ENCODE measurements at places on chromosomes 2 and 18.

GRCh38 chr2:151771599-151772358 is 37.5 kb upstream of the NEB start:
- DNase-seq: no peak

GRCh38 chr2:236601316-236602202 is 31.9 kb downstream of the ACKR3 start:
- no peak for DNase-seq

DNA sequence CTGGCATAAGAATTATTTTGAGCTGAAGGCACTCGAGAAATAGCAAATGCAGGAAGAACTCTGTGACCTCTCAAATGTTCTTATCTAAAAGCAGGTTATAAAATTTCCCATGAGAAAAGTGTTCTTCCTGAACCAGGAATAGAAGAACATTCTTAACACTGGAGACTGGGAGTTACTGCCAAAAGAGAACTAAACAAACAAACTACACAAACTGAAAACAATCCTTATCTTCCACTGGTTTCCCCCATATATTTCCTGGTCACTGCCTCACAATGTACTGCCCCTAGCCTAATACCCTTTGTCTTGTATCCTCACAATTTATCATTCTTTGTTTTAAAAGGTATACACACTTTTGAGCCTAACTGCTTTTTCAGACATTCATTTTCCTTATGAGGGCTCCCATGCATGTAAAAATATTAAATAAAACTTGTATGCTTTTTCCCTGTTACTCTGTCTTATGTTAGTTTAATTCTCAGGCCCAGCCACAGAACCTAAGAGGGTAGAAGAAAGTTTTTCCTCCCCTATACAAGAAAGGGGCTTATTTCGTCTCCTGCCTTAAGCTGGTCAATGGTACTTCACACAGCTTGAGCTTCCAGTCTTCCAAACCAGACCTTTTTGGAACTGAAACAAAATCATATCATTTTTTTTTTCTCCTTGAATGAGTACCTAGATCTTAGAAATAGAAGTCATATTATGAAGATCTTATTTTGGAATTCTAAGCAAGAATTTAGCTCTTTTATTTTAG is 110.6 kb downstream of the MSTN start:
- no peak for DNase-seq

- no peak for DNase-seq
These were observed 614.0 kb upstream of the CRIM1 start for GRCh38 chr2:35741556-35741955.

DNA sequence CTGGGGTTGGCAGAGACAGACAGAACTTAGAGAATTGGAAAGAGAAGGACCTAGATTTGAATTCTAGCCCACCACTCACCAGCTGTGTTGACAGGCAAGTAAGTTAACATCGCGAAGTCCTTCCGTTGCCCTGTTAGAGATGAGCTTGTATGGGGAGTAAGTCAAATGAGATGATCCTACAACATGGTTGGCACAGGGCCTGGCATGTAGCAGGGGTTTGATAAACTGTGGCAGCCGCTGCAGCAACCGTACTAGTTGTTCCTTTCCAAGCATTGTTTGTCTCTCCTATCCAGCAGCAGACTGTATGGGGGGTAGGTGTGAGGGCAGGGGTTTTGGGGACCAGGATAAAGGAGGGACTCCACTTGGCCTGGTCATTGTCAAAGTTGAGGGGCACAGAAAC is 16.0 kb downstream of the TET3 start:
- DNase-seq: no peak

DNA sequence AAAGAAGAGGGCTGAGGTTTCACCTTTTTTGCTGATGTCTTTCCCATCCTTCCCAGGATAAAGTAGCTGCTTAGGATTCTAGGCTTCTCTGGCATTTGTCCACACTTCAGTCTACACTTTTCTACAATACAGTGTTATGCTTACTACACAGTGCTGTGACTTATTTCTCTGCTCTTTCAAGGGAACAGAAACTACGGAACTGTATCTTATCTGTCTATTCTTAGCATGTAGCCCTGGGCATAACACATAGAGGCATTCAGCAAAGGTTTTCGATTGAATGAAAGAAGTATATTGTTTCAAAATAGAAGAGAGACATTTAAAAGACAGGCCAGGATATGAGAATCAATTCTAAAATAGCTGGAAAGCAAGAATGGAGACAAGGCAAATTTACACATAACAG is 110.9 kb downstream of the ARHGEF33 start:
- DNase-seq: no peak

DNA sequence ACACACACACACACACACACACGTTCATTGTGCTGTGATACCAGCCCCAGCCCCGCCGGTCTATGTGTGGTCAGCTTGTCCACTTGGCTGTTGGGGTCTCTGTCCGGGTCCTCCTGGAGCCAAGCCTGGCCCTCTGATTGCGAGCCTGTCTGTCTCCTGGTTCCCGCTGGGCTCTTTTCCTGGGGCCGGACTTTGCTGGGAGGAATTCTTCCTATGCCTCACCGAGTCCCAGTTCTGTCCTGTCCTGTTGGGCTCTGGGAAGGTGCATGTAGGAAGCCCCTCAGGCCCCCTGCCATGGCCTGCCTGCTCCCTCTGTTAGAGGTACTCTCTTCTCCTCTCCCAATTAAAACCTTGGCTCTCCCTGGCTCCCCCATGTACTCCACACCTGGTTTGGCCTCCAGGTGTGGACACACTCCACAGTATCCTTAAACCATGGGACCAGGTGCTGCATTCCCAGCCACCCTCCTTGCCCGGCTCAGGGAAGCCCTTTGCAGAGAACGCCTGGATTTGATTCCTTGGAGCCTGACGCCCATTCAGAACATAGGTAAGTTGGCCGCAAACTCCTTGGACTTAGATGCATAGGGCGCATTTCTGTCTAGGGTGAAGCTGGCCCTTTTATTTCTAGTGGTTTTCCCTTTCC is 42.3 kb downstream of the CABLES1 start:
- no peak for DNase-seq

DNA sequence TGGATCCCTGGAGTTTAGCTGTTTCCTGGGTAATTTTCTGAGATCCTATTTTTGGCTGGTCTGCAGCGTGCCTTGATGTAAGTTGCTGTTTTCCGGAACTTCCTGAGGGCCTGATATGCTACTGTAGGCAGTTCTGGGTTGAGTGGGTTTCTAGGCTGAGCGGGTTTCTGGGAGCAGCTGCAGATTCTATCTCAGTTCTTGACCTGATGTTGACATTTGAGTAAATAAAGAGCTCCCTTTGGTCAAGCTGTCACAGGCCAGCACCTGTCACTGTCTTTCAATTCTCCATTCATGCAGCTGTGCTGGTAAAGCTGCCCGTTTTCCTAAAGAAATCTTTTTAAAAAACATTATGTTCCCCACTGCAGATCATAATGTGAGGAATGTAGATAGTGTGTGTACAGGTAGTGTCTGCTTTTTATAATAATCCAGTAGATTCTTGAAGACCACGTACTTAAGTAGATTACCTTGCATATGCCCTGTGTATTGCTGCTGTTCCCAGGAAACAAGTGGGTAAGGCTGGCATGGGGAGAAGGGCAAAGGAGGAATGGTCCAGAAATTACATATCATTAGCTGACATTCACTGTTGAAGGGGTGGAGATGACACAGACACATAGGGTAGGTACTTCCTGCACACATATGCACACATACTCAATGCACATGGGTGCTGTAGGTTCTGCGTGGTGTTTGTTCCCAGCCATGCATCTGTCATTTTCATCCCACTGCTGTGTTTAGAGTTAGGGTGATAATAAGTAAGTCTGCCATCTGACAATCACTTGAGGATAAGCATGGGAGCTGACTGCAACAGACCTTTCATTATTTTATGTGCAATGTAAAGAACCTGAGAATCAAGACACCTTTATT is 25.9 kb downstream of the CD28 start:
- DNase-seq: no peak

DNA sequence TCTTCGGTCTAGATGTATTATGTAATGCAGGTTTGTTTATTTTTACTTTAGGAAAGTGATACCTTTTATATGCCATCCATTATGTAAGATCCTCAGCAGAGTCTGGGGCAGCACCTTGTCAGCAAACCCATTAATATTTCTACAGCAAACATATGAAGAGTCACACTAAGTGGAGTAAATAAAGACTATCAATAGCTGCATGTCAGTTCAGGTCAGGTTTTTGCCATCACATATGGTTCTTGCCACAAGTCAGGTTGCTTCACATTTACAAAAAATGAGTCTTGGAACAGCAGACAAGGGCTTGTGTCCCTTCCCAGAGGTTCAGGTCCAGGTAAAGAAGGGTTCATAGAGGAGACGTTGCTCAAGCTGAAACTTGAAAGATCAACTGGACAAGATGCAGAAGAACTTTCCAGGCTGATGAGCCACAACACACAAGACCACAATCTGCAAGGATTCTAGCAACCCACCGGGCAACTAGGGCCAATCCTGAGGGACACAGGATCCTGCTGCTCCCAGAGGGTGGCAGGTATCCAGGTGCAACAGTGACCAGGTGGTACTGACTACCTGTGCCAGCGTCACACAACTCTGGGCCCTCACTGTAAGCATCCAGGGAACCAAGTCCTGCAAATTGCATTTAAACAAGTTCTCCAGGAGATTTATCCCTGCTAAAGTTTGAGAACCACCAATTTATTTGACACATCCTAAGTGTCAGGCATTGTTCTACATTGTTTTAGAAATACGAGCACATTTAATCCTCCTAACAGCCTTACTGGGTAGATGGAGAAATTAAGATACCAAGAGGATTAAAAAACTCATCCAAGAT is 215.8 kb downstream of the ALPK2 start:
- no peak for DNase-seq

- no peak for DNase-seq
These were observed 261.9 kb upstream of the SIX3 start for GRCh38 chr2:44679584-44679983.

DNA sequence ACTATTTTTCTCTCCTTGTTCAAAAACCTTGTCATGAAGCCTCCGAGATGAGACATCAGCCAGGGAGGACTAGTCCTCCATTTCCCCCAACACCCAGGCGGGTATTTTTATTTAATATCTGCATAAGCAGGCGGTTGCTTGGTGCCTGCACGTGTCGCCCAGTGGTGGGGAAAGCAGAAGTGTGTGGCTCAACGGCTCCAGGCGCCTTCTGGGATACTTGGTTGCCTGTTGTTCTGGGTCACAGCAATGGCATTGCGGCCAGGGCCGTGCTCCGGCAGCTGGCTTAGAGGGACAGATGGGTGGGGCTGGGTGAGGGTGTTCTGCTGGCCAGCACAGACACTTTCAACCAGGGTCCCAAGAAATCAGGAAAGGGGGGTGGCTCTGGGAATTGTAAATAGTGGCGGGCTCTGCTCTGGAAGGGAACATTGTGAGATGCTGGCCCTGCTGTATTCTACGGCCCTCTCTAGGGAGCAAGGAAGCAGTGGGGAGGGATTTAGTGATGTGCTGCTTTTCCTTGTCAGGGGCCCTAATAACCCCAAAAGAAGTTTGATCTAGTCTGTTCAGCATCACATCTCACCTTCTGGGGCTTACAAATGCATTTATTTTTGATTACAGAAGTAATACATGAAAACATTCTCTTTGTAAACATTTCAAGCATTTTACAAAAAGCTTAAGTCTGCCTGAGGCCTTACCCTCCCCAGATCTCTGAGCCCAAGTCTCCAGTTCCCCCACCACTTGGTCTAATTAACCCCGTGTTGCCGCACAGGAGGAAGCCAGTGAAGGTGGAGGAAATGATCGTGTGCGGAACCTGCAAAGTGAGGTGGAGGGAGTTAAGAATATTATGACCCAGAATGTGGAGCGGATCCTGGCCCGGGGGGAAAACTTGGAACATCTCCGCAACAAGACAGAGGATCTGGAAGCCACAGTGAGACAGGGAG is 1.1 kb downstream of the VAMP8 start:
- DNase-seq: no peak

- DNase-seq: no peak
These were observed 6.1 kb downstream of the ARPC2 start for GRCh38 chr2:218223046-218223445.

- no peak for DNase-seq
These were observed 59.0 kb downstream of the GLI2 start for GRCh38 chr2:120794716-120795115.

GRCh38 chr2:157173740-157174184 is 83.7 kb upstream of the GALNT5 start:
- no peak for DNase-seq

GRCh38 chr2:88561646-88562388 is 65.4 kb downstream of the EIF2AK3 start:
- no peak for DNase-seq

- no peak for DNase-seq
These were observed 48.1 kb downstream of the CYRIA start for GRCh38 chr2:16617282-16618266.

- no peak for DNase-seq
These were observed 58.1 kb downstream of the PXDN start for GRCh38 chr2:1685957-1686783.

GRCh38 chr2:227179988-227180685 is 15.7 kb downstream of the COL4A3 start:
- DNase-seq: no peak

DNA sequence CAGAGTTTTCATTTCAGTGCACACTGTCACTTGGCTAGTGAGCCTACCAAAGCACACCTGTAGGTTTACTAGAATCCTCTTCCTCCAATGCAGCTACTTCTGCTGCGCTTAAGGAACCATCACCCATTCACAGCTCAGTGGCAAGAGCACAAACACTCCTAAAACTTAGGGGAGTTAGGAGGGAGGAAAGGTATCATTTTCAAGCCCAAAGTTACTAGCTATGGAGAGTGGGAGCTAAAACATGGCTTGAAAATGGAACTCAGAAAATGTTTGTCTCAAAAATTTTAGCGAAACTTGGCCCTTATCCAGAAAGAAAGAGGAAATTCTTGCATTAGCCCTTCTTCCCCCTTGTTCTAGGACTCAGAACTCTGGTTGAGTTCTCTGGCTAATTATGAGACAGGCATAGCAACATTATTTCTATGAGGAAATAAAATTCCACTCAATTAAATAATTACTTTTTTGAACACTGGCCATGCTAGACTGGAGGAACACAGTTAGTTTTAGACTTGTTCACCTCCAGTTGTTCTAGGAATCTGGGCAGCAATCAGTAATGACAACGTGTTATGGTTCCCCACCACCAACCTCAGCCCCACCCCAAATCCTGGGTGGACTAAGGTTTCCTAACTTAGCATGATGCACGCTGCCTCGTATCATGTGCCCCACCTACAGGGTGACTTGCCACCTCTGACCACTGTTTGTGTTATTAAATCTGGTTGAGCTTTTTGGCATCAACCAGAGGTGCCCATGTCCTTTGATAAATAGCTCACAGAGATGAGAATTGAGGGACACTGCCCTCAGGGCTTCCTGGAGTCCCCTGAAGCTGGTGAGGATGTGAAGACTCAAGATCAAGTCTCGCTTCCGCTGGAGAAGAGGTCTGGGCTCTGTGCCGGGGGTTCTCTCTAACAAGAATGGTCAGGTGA is 32.8 kb downstream of the LPIN2 start:
- no peak for DNase-seq
